Stimulated activated CD4-positive, alpha-beta T cell treated with anti-CD3 and anti-CD28 coated beads, Interleukin-15, amount 100 ng/mL, for 1 hour (primary cell): ENCODE measurements at places on chromosomes 6 and 20.
A peak's percentile ranks its signal among the peaks of the same experiment; 100 is the strongest.

DNA sequence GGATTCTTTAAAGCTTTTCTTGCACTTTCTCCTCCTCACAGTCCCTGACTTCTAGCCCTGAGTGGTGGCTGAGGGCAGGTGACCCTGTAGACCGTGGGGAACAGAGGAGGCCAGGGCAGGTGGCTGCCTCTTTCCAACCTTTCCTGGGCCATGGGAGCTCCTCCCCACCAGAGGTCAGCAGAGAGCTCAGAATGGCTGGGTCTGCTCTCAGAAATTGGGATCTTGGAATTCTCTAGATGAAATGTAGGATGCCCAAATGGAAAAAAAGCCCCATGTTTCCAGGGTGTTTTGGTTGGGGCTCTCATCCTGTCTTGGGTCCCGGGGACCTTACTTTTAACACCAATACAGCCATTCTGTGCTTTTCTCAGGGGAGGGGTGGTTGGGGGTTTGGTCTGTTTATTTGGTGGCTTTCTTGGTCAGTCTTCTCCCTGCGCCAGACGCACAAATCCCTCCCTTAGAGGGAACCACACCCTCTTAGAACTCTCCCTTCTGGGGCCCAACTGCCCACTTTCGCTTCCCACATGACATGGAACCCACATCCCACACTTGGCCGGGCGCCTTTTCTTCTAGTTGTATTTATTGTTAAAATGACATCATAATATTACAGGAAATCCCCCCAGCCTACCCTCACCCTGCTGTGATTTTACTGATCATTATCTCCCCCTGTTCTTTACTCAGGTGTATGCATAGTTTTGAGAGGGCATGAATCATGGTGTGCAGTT lies 17.9 kb downstream of the GNAS start:
- no peak for DNase-seq

DNA sequence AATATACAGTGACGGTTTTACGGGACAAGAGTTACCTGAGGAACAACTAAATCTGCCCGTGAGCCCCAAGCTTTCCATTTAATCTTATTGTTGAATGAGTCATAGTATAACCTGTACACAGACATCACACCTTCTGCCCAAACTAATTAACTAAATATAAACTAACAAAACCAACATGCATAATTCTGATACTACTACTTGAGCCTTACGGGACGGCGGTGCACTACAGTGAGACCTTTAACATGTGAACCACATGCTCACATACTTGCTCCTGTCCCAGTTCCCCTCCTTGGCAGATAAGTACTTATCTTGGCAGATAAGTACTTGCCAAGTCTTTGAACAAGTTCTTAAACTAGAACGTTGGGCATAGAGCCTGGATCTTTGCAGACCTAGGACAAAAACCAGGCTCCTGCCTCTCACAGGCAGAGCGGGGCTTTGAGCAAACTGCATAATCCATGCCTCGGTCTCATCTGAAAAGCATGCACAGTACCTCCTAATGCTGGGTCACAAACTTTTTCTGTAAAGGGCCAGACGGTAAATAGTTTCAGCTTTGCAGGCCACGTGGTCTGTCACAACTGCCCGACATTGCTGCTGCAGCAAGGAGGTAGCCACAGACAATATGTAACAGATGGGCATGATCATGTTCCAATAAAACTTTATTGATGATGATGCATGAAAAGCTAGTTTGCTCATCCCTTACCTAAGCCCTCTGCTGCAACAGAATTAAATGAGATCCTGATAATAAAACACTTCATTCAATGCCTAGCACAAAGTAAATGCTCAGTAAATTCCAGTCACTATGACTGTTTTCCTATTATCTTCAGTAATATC lies 23.0 kb downstream of the ZNF217 start:
- DNase-seq: no peak

DNA sequence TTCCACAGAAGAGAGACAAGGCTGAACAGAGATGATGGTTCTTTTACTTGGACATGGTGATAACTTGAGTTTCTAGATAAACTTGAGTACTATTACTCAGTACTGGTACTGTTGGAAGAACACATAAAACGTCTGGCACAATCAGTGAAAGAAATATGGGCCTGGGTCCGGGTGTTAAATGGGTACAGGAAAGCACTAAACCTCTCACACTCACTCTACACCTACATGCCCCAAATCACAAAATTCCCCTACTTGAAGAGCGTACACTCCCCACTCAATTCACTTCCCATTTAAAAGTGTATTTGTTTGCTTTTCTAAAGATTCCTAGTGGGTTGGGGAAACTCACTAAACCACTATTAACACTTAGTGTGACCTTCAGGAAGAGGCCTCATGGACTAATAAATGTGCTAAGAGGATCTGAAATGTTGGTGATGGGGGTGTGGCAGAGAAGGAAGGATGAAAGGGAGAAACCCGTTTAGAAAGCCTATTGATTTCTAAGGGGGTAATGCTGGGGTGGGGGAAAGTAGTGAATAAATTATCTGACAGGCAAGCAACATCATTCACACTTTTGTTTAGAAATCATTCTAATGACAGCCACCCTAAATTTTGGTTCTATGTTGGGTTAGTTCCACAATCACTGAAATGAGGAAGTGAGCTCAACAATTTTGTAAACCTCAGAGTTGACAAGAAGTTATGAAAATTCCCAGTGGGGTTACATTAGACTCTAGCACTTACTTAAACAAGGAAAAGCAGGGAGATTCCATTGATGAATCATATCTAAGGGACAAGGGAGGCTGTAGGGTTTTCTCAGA lies 222.6 kb upstream of the MARCKS start:
- no peak for DNase-seq

- no peak for DNase-seq
These were observed 6.2 kb upstream of the GHRH start for GRCh38 chr20:37267667-37268313.

DNA sequence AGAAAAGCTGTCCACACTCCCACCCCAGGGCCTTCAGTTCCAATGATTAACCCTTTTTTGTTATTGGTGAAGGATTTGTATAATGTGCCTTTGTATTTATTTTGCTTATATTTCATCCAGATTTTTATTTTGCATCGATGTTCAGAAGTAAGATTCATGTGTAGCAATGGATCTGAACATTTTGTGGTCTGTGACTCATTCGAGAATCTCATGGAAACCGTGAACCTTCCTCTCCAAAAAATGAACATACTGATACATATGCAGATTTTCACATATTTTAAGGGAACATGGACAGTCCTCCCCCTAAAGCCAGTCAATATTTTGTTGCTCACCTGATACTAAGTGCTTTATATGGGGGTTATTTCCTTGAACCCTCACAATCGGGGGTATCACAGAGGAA lies 421.8 kb upstream of the SOX4 start:
- DNase-seq: no peak

DNA sequence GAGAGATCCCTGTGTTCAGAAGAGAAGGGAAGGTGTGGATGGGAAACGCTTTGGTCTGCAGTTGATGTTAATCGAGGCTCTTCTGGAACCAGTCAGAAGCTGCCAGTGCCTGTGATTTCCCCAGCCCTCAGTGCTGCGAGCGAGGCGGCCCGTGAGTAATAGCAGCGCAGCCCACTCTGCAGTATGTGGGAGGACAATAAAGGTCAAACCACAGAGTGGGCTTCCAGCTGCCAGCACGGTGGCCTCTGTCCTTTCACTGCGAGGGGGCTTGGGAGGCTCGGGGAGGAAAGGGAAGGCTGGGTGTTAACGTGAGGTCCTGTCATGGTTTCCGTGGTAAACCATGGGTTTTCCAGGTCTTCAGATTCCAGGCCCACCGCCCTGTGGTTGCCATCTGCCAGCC lies 32.3 kb upstream of the TAGAP start:
- DNase-seq: no peak

DNA sequence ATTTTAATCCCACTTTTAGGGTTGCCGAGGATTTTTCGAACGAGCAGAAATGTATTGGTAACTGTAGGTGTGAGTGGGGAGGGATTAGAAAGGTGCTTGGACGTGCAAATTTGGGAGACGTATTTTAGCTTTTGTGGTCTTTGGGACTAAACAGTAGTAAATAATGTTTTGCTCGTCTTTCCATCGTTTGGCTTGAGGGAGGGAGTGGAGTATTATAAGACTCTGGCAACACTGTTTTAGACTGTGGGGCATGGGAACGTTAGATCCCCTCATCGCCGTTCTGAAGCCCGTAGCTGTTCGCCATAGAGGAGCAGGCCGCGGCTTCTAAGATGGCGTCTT lies 2.8 kb downstream of the BRD2 start:
- no peak for DNase-seq

- no peak for DNase-seq
These were observed 27.8 kb downstream of the MAP3K4 start for GRCh38 chr6:161019324-161019839.

- DNase-seq: no peak
These were observed 67.3 kb downstream of the ATP9A start for GRCh38 chr20:51700809-51701285.

DNA sequence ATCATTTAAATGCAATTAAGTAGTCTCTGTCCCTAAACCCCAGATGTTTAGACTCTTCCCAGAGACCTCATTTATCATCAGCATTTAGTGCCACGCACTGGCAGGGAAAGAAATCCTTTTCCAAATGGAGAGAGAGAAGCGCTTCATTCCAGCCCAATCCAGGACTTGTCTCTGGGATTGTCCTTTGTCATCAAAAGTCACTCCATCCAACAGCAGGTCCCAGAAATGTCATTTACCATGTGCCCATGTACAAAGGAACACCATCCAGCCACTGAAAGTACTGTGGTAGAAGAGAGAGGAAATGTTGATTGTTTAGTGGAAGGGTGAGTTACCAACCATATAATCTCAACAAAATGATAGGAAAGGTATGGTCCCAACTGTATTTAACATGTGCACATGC lies 66.9 kb upstream of the SMIM28 start:
- no peak for DNase-seq

DNA sequence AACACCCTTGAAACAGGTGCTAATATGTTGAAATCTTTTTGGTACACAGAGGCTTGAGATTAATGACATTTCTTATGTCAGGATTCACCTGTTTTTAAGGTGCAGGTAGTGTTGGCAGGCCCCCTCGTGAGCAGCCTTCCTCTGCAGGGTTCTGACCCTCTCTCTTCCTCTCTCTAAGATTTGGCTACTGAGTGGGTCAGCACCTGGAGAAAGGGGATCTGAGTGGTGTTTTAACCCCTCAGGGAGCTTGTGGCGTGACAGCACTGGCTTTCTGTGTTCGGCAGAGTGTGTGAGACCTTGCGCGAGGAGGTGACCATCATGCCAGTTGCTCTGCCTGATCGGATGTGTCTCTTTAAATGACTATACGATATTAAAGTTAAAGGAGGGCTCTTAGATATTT lies 37.1 kb downstream of the HIVEP1 start:
- DNase-seq: no peak

- DNase-seq: no peak
These were observed 334.3 kb downstream of the TFAP2A start for GRCh38 chr6:10080561-10080960.

- peak; percentile 40 for DNase-seq
These were observed 4.9 kb upstream of the DLL1 start for GRCh38 chr6:170295510-170296422.

DNA sequence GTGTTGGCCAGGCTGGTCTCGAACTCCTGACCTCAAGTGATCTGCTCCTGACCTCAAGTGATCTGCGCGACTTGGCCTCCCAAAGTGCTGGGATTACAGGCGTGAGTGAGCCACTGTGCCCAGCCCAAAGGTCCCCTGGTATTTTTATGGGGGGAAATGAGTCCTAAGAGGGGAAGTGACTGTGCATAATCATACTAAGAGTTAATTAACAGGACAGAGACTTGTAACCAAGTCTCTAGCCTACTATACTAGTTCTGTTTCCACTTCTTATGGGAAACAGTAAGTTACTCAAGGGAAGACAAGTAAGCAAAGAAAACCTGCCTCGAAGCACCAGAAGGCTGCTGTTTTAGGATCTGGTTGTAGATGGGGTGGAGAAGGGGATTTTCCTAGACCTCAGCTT lies 27.9 kb downstream of the TCF15 start:
- no peak for DNase-seq

DNA sequence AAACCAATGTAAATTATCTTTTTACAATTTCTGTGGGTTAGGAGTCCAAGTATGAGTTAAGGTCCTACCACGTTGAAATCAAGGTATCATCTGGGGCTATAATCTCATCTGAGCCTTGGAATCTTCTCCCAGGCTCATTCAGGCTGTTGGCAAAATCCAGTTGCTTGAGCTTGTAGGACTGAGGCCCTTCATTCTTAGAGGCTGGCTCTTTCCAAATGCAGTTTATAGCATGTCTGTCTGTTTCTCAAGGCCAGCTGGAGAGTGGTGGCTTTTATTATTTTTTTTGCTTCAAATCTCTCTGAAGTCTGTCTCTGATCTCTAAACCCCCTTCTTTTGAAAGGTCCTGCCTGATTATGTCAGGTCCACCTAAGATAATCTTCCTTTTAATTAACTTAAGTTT lies 177.2 kb upstream of the ASCC3 start:
- DNase-seq: no peak

GRCh38 chr6:33426590-33427511 lies 7.0 kb downstream of the SYNGAP1 start:
- DNase-seq: no peak

DNA sequence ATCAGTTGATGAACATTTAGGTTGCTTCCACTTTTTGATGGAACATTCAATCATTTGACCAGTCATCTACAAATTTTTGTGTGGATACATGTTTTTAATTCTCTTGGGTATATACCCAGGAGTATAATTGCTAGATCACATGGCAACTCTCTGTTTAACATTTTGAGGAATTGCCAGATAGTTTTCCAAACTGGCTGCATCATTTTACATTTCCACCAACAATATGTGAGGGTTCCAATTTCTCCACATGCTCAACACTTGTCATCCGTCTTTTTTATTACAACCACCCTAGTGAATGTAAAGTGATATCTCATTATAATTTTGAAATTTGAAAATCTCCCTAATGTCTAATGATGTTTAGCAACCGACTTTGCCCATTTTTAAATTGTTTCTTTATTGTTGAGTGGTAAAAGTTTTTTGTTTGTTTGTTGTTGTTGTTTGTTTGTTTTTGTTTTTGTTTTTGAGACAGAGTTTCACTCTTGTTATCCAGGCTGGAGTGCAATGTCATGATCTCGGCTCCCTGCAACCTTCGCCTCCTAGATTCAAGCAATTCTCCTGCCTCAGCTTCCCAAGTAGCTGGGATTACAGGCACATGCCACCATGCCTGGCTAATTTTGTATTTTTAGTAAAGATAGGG lies 53.7 kb upstream of the PDYN start:
- DNase-seq: no peak

- no peak for DNase-seq
These were observed 29.5 kb downstream of the TCF21 start for GRCh38 chr6:133918208-133918930.
